ENCODE measurements at places on chromosomes 2 and 18.

GRCh38 chr18:38032516-38032915 is 466.9 kb upstream of the CELF4 start:
- no peak for DNase-seq

GRCh38 chr2:99545604-99546003 is 55.8 kb upstream of the REV1 start:
- DNase-seq: no peak

GRCh38 chr18:32362484-32362883 is 108.2 kb downstream of the GAREM1 start:
- DNase-seq: no peak

- no peak for DNase-seq
Observed at GRCh38 chr2:24863641-24864040, 56.4 kb downstream of the ADCY3 start.

DNA sequence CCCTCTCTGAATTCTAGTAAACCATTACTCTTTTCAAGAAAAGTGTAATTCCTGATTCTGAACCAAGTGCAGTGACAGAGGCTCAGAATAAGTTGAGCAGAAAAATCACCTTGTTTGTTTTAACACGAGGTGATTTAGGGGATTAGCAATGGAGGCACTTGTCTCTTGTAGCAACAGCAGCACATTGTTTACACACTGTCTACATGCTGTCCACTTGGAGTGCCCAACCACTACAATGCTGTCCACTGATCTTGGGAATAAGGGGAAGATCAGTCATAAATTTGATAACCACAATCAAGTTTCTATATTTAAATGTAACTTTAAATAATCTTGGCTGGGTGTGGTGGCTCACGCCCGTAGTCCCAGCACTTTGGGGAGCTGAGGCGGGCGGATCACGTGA is 13.9 kb upstream of the RMND5A start:
- DNase-seq: no peak

GRCh38 chr2:96898641-96899412 is 28.9 kb upstream of the SEMA4C start:
- no peak for DNase-seq

DNA sequence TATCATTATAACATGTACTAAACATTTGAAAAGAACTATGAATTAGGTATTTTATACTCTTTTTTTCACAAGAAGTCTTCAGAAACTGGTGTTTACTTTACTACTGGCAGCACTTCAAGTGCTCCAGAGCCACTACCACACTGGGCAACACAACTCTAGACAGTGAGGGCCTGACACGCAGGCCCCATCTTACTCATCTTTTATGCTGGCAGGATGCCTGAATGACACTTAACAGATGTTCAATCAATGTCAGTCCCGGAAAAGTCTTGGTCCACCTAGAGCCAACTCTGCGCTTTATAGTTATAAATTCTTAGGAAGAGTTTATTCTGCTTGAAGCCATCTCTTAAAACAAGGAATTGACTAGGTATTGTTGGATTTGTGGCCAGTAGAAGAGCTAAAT is 8.7 kb upstream of the WIPF1 start:
- no peak for DNase-seq

DNA sequence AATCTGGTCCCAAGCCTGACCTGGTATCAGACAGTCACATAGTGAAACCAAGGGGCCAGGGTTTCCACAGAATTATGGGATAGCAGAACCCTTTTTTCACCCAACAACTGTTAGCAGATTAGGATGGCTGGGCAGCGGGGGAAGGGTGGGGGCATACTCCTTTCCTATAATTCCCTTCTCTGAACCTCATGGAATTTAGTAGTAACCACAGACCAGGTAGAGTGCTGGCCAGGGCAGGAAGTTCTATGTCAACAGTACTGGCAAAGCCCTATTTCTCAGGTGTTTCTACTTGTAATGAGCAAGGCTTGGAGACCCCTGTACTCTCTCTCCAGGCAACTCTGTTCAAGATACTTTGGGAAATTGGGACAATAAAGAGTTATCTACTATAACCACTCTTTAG is 174.6 kb downstream of the THADA start:
- no peak for DNase-seq

DNA sequence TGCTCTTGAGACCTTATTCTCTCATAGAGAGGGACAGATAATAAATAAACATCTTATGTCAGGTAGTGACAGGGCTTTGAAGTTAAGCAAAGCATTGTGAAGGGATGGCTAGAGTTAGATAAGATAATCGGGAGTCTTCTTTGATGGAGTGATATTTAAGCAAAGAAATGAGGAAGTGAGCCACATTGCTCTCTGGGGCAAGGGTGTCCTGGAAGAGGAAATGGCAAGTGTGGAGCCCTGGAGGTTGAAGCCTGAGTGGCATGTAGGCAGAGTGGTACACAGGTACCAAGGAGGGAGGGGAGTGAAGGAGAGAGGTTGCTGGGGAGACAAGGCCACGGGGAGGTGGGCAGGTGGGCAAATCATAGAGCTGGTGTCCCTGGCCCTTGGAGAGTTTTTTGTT is 110.2 kb downstream of the CTAGE1 start:
- DNase-seq: no peak

- DNase-seq: no peak
Observed at GRCh38 chr18:3092727-3093126, 79.8 kb upstream of the LPIN2 start.

GRCh38 chr2:111032721-111033429 is 87.8 kb upstream of the BCL2L11 start:
- no peak for DNase-seq

DNA sequence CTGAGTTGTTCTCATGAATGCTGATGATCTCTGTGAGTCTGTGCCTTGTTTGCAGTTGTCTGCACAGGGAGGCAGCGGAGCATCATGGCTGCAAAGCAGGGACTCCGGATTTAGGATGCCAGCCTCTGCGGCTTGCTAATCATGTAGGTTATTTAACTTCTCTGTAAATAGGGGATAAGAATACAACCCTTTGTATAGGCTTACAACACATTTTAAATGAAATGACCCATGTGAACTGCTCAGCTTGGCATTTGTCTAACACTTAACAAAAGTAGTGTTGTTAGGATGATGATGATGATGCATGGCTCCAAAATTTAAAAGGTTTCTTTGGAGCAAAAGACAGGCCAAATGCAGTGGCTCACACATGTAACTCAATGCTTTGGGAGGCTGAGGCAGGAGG is 19.4 kb downstream of the DYTN start:
- no peak for DNase-seq

DNA sequence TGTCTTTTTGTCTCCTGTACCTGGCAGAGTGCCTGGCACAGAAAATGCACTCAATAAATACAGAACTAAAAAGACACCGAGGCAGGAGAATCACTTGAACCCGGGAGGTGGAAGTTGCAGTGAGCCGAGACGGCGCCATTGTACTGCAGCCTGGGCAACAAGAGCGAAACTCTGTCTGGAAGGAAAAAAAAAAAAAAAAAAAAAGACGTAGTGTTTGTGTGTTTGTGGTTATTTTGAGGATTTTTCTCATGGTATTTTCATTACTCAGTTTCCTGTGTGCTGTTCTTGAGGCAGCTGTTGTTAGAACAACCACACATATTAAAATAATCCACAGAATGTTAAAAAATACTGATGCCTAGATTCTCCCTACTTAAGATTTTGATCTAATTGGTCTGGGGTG is 519.2 kb upstream of the SPHKAP start:
- no peak for DNase-seq

GRCh38 chr2:229591611-229592010 is 122.7 kb downstream of the DNER start:
- no peak for DNase-seq

GRCh38 chr18:23970161-23971096 is 44.1 kb upstream of the TTC39C start:
- peak; percentile 29 for DNase-seq

GRCh38 chr2:71927757-71928715 is 219.6 kb downstream of the CYP26B1 start:
- DNase-seq: no peak

GRCh38 chr2:5782103-5782502 is 89.9 kb downstream of the SOX11 start:
- DNase-seq: no peak

GRCh38 chr2:11456251-11456650 is 9.7 kb downstream of the E2F6 start:
- no peak for DNase-seq

- no peak for DNase-seq
Observed at GRCh38 chr2:44970846-44971450, 29.4 kb downstream of the SIX3 start.

DNA sequence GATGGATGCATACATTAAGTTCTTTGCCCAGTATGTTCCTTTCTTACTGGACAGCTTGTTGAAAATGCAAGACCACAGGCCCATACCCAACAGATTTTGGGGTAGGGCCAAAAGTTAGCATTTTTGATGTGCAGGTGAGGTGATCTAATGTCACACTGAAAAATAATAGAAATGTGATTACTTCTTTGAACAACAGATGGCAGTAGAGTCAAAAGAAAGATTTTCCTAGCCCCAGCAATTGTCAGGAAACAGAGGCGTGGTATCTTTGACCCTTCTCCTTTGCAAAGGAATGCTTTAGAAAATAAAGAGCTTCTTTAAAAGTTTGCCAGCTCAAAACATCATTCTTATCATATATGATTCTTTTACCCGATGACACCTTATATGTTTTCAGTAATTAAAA is 343.6 kb upstream of the SYT4 start:
- no peak for DNase-seq

- no peak for DNase-seq
Observed at GRCh38 chr2:241505781-241506201, 2.6 kb downstream of the STK25 start.

GRCh38 chr18:26575865-26576217 is 27.5 kb upstream of the KCTD1 start:
- no peak for DNase-seq

DNA sequence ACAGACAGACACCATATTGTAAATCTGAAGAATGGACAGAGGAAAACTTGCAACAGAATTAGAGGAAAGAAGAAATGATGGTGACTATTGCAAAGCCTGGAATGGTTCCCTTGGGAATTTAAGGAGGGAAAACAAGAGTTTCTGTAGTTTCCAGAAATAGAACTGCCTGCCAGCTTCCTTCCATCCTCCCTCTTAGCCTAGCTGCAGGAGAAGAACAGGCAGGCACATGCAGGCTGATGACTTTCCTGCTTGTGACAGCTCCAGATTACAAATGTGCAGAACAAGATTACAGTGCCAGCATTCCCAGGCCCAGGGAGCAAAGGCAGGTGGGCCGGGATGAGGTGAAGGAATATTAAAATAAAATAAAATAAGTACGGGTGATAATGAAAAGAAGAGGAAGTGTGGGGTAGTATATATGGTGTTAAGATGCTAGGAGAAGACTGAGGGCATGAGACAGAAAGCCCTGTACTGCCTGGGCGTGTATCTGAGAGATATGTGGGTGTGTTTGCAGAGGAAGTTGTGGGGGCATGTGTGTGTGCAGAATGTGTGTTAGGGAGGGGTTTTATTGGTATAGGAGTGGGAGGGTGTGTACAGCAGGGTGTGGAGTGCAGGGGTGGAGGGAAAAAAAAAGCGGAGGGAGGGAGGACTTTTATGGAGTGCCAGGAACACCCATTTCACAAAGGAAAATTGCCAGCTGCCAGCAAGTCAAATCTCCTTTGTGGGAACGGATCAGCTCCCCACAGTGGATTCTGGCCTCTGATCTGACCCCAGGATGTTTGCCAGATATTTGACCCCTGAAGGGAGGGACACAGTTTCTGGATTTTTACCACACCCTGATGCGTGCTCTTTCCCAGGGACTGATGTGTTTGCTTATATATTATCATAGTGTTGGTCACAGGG is 43.9 kb upstream of the NEMP2 start:
- no peak for DNase-seq

- DNase-seq: no peak
Observed at GRCh38 chr2:53114582-53114981, 653.0 kb upstream of the CHAC2 start.

- no peak for DNase-seq
Observed at GRCh38 chr2:238287737-238288649, at the start of gene PER2. Gene PER2, minus strand, starts transcription at chr2:238288610. Its CDS starts 10,674 bp downstream, at chr2:238277936.

- DNase-seq: peak; percentile 78
Observed at GRCh38 chr2:233854241-233854981, at the start of gene HJURP. Gene HJURP, minus strand, starts transcription at chr2:233854535. Its CDS starts 35 bp downstream, at chr2:233854500.

DNA sequence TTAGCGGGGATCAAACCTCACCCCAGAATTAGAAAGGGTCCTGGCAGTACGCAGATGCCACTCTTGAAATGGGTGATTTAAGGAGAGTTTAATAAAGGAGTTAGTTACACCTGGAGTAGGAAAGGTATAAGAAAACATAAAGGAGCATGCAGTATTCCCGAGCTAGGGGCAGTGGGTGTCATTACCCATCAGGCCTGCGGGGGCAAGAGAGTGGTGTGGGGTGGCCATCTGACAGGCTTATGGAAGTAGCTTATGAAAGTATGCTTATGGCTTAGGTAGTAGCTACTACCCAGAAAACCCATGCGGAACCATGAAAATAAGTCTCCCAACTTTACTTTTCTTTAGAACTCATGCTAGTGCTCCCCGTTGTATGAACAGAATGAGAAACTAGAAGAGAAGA is 568.9 kb upstream of the ACVR2A start:
- DNase-seq: no peak

DNA sequence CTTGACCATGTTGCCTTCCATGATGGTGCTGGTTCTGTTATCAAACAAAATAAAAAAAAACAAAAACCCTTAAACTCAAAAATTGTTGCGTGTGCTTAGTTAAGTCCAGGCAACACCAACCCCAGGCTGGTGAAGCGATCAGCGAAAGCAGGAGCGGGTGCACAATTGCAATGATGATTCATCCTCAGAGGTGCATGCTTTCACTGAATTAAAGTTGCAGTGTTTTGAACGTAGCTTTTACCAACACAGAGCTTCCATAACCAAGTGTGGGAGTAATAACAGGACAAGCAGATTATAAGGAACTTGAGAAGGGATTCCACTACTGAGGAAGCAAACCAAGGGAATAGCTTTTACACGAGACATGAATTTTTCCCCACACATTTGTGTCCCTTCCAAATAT is 39.7 kb upstream of the RAPH1 start:
- no peak for DNase-seq
